Hypothalamus (tissue), 51 donors: ENCODE measurements at places on chromosomes 5 and 9.

DNA sequence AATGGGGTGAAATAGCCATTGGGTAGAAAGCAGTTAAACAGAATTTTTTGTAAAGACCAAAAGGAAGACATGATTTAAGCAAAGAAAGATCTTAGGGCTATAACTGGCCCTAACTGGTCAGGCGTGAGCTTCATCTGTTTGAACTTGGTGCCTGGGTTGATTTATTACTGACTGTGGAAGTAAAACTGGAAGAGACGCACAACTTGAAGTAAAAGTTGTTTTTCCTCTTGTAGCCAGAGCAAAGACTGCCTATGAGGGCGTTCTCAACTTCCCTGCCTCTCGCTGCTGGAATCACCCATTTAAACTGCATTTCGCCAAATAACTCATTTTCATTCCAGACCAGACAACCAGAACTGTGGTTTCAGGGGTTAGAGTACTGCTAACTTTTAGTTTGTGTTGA is 1.5 kb downstream of the THBS4 start:
- no peak for DNase-seq

DNA sequence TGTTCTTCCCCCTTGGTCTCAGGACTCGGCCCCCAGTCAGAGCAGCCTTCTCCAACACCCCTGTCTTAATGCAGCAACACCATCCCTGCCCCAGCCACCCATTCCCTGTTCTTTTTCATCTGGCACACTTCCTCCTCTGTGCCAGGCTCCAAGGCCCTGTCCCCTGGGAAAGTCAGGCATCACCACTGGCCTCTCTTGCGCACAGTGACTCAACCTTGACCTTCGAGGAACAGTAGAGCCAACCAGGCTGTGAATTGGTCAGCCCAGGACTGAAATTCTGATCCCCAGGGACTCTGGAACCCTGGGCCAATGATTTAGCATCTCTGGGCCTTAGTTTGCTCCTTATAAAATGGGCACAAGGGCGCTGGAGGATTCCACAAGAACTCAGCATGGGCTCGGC is 10.5 kb upstream of the RALGDS start:
- DNase-seq: no peak

- no peak for DNase-seq
Measured at GRCh38 chr5:127068493-127069214, 4.6 kb downstream of the C5orf63 start.

- no peak for DNase-seq
Measured at GRCh38 chr5:2091921-2092320, 209.2 kb upstream of the IRX4 start.

GRCh38 chr9:20364959-20365358 is 257.3 kb downstream of the MLLT3 start:
- no peak for DNase-seq

GRCh38 chr5:105501315-105501714 is 1938.7 kb upstream of the NUDT12 start:
- DNase-seq: no peak

- no peak for DNase-seq
Measured at GRCh38 chr5:138542180-138542955, 668 bp downstream of the ETF1 start.

DNA sequence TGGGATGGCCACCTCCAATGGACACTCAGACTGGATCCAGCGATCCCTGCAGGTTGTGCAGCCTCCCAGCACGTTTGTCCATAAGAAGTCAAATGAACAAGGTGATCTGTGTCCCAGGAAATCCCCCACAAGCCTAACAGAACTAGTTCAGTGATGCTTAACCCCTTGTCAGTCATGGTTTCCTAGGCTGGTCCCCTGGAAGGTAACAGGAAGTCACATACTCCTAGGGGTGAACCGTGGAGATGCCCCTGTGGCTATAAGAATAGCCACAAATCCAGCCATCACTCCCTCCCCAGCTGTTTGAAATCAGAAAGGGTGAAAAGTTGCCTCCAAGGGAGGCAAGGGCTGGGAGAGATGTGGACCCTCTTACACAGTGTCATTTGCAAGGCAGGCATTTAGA is 22.5 kb downstream of the PAX5 start:
- DNase-seq: no peak

GRCh38 chr5:179762781-179763176 is 30.2 kb downstream of the MAML1 start:
- DNase-seq: no peak

- no peak for DNase-seq
Measured at GRCh38 chr5:143316844-143317631, 86.4 kb downstream of the NR3C1 start.

- DNase-seq: no peak
Measured at GRCh38 chr5:33806738-33807442, 84.9 kb downstream of the ADAMTS12 start.

GRCh38 chr5:68489556-68489955 is 274.0 kb downstream of the PIK3R1 start:
- DNase-seq: no peak

DNA sequence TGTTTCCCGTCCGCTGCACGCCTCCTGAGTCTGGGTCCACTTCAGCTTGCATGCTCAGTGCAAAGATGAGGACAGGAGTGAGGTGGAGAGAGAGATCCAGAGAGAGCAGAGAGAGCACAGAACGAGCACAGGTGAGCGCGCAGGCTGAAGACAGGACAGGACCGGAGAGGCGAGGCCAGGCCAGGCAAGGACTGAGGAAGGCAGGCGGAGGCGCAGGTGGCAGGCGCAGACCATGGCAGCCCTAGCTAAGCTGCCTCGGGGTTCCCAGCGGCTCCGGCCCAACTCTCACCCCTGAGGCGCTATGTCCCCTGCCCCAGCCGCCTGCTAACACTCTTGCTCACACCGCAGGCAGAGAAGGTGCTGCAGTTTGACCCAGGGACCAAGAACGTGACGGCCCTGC is 9.7 kb downstream of the GRIN1 start:
- DNase-seq: no peak

GRCh38 chr5:59125011-59125961 is 542.4 kb downstream of the RAB3C start:
- DNase-seq: no peak

DNA sequence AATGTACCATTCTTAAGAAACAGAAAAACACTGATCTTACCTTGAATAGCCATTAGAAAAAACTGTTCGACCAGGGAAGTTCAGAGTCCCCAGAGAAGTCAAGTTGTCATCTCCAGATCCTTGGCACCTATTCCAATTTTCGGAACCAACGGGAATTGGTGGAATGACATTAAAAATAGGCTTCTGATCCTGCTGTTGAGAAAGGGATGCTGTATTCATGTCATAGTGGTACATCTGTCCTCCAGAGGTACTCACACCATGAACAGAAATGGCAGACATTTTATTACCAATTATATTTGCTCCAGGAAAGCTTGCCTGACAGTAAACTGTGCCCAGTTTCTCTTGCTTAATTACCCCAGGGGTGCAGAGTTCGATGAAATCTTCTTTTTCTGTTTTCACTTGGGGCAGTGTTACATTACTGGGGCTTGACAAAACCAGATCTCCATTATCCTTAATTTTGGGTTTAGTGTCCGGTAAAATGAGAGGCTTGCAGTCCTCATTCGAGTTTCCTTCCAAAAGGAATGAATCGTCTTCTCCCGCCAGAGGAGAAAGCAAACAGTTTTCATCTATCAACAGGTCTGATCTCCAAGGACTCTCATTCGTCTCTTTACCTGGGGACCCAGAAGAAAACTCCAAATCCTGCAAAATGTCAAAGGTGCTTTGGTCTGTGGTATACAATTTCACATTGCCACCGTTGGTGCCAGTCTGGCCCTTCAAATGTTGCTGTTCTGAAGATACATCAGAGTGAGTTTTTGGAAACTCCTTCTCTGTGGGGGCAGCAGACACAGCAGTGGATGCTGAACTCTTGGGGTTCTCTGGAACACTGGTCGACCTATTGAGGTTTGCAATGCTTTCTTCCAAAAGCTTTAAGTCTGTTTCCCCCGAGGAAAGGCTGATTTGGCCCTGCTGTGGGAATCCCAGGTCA is 3.6 kb downstream of the NR3C1 start:
- no peak for DNase-seq

GRCh38 chr5:56648460-56649034 is 166.8 kb upstream of the MAP3K1 start:
- DNase-seq: no peak

DNA sequence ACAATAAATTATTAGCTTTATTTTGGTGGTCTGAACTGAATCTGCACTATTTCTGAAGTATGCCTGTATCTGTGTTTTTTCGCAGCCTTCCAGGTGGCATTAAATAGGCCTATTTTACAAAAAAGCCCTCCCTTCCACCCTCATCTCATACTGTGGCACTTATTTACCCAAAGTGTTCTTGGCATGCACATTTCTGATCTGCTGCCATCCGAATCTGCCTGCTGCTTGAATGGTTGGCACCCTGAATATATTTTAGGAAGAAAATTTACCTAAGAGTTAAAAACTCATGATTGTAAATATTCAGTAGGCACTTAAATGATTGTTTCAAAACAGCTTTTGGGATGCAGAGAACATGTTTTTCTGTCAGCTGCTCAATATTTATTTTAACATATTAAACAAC is 150.1 kb downstream of the SLC28A3 start:
- no peak for DNase-seq

- no peak for DNase-seq
Measured at GRCh38 chr9:123620239-123620638, 264.2 kb downstream of the CRB2 start.

DNA sequence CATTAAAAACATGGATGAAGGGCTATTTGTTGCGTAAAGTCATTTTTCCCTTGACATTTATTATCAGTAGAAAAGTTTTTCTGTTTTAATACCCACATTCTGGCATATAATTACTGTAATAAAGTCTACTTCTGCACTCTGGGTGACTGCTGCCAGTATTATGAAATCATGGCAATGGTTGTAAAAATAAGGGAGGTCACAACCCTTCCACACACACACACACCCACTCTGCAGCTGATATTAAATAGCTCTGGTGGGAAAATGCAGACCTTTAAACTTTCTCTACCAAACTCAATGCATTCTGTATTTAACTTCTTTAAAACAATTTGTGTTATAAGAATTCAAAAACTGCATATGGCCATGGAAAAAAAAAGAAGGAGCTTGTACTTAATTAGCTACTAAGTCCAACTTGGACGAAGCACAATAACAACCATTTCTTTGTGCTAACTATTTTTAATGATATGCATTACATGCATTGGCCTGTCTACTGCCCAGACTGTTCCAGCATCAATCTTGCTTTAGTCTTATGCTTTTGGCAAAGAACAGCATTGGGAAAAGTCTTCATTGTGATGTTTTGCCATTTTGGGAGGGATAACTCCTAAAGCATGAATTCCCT is 137.6 kb upstream of the MAP3K1 start:
- no peak for DNase-seq

GRCh38 chr9:92686954-92687353 is 17.0 kb upstream of the IPPK start:
- DNase-seq: no peak

DNA sequence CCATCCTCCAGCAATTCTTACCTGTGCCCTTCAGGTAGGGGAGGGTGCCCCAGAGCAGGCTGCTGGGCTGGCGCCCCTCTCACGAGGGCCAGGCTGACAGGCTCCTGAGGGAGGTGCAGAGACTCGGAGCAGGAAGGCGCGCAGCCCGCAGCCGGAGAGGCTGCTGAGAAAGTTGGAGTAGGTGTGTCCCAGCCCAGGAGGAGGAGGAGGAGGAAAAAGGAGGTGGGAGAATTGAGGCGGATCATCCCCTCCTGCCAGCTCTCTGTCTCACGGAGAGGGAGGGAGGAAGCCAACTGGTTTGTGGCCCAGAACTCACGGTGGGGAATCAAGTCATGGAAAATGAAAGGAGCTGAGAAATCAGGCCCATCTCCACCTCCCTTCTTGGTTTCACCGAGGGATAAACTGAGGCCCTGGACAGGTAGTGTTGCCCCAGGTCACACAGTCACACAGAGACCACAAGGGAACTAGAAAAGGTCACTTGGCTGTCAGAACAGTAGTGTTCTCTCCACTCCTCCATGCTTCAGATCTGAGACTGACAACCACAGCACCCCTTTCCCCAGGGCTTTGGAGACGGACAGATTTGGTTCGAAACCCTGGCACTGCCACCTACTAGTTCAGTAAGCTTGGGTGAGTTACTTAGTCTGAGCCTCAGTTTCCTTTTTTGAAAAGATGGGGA is at the start of gene FAT2:
FAT2 (minus strand) TSS at position 188 of the 676 bp plus-strand sequence. CDS start 22,400 bp downstream, outside the sequence.
- no peak for DNase-seq

- peak; percentile 79 for DNase-seq
Measured at GRCh38 chr5:36240779-36241630, 720 bp downstream of the NADK2 start.

- peak; percentile 65 for DNase-seq
Measured at GRCh38 chr9:34592895-34593601, 3.5 kb upstream of the CNTFR start.

DNA sequence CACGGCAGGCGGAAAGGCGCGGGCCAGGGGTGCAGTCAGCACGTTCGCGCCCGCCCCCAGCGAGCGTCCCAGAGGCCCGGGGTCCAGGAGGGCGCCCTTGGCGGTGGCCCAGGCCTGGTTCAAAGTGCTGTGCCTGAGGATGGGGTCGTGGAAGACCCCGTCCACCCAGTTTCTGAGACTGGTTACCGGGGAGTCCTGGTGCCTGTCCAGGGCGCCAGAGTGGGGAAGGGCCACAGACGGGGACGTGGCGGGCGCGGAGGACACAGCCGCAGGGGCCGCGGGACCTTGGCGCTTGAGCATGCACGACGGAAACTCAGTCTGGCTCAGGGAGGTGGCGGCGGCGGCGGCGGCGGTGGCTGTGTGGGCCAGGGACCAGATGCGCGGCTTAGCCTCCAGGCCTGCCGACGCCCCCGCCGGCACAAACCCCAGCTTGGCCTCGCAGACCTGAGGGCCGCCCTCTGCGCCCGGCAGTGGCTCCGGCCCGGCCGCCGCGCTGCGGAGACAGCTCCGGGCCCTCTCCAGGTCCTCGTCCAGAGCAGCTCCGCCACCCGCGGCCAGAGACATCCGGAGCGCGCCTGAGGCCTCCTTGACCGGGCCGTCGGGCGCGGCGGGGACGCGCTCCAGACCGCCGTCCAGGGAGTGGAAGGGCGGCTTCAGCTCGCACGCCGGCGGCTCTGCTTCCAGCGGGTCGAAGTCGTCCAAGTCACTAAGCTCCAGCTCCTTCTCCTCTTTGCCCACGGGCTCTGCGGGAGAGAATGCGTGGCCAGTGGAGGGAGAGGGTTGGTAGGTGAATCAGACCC is 4.5 kb downstream of the IRX4 start:
- no peak for DNase-seq

GRCh38 chr5:162128117-162128516 is 60.5 kb downstream of the GABRG2 start:
- no peak for DNase-seq

DNA sequence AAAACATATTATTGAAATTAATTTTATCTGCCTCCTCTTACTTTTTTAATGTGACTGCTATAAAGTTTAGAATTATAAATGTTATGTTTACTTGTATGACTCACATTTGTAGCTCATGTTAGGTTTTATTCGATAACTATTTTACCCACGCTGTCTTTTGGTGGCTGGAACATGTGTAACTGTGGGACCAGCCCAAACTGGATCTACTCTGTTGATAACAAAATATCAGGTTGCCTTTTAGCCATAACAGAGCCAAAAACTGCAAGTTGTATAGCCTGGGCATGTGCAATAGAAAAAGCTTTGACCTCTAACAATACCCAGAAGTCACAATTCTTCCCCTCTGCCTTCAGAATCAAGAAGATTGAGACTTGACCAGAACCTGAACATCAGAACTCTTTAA is 356.5 kb downstream of the PRELID2 start:
- DNase-seq: no peak

- DNase-seq: no peak
Measured at GRCh38 chr5:95899829-95900228, 61.8 kb downstream of the ELL2 start.
